A549 treated with GW870086 at 1 μM for 4 hours (cell line): ENCODE measurements at places on chromosomes 7 and 10. TPM values are rescaled to one million over a fixed set of nuclear protein-coding genes. Genes with fewer than 3 reads are reported as not detected.

Gene AHR
- total RNA-seq = 6.9 to 11.2 TPM (median 9.4 TPM) in 5 replicates

Gene ITGB8
- total RNA-seq = 0.89 to 1.5 TPM (median 1.3 TPM) in 5 replicates

Gene NRCAM
- 66.0 to 105 TPM (median 95.4 TPM) in 5 replicates for total RNA-seq

Gene MRPS17
- total RNA-seq = 24.5 to 34.0 TPM (median 27.6 TPM) in 5 replicates

Gene NAT16
- total RNA-seq = 0.06 to 0.25 TPM (median 0.11 TPM) in 5 replicates

Gene MINDY3
- total RNA-seq = 12.3 to 15.7 TPM (median 13.9 TPM) in 5 replicates

Gene CAMK2B
- 0.09 to 0.34 TPM (median 0.14 TPM) in 5 replicates for total RNA-seq

Gene CACNB2
- not detected in 5 replicates for total RNA-seq

Gene CLRN3
- not detected in 5 replicates for total RNA-seq
